Stimulated activated effector memory CD8-positive, alpha-beta T cell treated with anti-CD3 and anti-CD28 coated beads, Interleukin-12 subunit alpha, Interleukin-12 subunit beta, amount 100 ng/mL, for 72 hours (primary cell): ENCODE measurements at places on chromosomes 2 and 18.

- no peak for DNase-seq
Observed at GRCh38 chr18:79203017-79203605, 133.9 kb downstream of the ATP9B start.

DNA sequence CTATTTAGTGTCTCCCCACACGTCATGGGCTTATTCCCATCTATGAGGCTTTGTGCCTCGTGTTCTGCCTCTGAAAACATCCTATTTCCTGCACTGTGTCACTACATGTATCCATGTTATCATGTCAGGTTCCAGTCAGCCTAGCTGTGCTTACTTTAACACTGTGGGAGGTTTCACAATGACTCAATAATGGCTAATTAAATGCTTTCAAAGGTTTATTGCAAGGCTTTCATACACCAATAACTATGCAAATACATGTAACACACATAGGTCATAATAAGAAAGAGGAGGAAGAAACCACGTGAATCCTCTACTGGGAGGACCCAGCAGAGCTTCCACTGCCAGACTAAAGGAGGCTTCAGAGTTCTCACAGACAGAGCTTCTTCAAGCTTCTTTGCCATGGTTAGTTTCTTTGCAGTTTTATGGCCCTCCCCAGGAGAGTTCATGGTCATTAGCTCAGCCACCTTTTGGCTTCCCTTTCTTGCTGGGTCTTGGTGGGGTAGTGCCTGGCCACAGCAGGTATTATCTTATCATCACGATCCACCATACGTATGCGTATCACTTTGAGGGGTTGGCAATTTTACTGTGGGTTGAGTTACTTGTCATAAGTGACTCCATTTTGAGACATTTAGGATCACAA, 5.1 kb upstream of the COLEC12 start:
- DNase-seq: no peak

GRCh38 chr18:35278085-35278484, 11.9 kb downstream of the ZSCAN30 start:
- DNase-seq: no peak

- no peak for DNase-seq
Observed at GRCh38 chr18:45637546-45638327, 22.5 kb downstream of the SLC14A2 start.

GRCh38 chr18:3107740-3108151, 94.8 kb upstream of the LPIN2 start:
- no peak for DNase-seq

- DNase-seq: no peak
Observed at GRCh38 chr2:167987026-167987425, 260.4 kb downstream of the STK39 start.

DNA sequence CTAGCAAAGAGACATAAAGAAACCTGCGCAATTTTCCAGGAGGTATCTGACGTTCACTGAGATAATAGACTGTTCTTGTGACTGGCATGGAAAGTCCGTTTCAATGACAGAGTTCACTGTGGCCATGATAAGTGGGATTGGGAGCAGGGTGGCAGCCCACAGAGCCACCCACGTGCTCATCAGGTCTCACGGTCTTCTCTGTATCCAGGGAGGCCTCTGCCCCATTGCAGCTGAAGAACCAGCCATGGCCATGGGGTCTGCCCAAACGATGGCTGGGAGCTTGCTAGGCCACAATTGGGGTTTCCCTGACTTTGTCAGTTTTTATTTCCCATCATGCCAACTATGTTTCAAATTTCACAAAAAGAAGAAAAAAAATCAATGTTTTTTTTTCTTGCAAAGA, 57.2 kb downstream of the PDCL3 start:
- DNase-seq: no peak

DNA sequence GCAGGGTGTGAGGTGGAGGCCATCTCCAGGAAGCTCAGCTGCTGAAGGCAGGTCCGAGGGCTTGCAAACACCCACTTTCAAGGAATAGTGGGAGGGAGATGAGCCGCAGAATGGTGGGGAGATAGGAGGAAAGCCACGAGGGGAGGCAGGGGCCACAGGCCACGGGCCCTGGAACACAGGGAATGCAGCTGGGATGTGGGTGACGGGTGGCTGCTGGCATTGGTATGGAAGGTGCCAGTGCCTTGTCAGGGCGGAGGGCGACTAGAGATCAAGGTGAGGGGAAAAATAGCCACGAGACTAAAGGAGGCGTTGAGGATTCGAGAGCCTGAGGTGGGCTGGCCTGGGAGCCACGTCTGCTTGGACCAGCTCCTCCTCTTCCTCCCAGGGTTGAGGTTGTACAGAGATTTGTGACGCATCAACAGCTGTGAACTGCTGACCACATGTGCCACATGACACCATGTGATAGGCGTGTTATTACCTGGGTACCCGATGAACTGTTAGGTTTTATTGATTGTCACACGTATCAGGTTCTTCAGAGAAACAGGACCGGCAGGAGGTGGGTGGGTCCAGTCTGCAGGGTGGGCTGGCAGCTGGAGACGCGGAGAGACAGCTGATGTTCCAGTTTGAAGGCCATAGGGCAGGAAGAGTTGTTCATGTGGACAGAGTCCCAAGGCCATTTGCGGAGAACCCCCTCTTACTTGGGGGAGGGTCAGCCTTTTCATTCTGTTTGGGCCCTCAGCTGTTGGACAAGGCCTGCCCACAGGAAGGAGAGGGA, 9.9 kb downstream of the IMPA2 start:
- no peak for DNase-seq

GRCh38 chr2:130755256-130756052, at the start of gene AMER3:
Gene AMER3 (plus strand): TSS chr2:130755540. CDS start chr2:130762073, 6,533 bp downstream.
- DNase-seq: no peak
